ENCODE measurements at places on chromosomes 11 and 22.

- DNase-seq, result no peak
These were observed 67.1 kb downstream of the GGTLC2 start for GRCh38 chr22:22711532-22711913.

DNA sequence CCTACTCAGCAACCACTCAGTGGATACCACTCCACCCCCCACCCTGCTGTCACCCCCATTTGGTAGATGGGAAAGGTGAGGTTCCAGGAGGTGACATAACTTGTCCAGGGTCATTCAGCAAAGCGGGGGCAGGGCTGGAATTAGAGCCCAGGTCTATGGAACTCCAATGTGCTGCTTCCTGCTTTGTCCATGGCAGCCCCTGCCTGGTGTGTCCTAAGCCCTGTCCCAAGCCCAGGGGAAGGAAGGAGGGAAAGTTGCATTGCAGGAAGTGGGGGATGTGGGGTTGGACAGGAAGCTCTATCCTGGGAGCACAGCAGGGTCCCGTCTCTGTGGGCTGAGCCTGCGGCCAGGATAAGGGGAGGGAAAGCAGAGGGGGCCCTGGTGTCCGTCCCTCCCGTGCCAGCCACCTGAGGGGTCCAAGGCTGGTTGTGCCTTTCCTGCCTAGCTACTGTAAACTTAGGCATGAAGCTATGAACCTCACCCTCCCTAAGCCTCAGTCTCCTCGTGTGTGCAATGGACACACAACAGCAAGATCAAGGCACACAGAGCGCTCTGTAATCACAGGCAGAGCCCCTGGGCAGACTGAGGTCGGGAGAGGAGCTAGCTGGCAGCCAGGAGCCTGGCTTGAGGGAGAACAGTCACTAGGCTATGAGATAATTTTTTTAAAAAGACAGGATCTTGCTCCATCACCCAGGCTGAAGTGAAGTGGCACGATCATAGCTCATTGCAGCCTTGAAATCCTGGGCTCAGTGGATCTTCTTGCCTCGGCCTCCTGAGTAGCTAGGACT, 12.9 kb downstream of the GAL3ST1 start:
- DNase-seq, result no peak

DNA sequence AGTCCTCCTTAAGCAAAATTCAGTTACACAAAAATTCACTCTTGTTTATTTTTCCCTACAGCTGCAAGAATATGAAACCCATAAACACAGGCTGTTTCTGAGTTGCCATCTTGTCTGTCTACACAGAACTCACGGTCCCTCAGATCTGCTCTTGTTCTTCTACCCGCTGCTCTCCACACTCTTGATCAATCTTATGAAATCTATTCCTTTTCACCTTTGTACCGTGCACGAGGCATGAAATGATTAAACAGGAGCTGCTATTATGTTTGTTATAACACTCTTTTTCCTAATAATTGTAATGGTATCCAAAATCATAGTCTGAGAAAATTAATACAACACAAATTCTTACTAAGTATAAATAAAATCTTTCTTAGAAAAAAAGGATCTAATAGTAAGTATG, 266.1 kb upstream of the PITPNB start:
- no peak for DNase-seq

DNA sequence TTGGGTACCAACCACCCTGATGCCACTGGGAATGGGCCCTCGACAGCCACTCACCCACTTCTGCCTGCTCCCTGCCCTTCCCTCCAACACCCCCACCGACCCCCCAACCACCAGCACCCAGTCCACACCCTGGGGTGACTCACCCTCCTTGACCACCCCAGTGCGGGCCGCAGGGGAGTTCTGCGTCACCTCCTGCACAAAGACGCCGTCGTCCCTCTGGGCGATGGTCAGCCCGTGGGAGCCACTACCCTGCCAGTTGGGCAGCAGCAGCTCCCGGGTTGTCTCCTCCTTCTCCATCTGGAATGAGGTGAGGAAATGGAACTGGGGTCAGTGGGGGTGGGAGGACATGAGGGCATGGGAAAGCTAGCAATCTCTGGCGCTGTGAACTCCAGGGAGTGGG, 10.8 kb downstream of the AHNAK start:
- no peak for DNase-seq

GRCh38 chr11:28476049-28476448, 367.9 kb downstream of the METTL15 start:
- DNase-seq, result no peak

GRCh38 chr22:39859903-39860588, 33.5 kb downstream of the ENTHD1 start:
- DNase-seq, result no peak

DNA sequence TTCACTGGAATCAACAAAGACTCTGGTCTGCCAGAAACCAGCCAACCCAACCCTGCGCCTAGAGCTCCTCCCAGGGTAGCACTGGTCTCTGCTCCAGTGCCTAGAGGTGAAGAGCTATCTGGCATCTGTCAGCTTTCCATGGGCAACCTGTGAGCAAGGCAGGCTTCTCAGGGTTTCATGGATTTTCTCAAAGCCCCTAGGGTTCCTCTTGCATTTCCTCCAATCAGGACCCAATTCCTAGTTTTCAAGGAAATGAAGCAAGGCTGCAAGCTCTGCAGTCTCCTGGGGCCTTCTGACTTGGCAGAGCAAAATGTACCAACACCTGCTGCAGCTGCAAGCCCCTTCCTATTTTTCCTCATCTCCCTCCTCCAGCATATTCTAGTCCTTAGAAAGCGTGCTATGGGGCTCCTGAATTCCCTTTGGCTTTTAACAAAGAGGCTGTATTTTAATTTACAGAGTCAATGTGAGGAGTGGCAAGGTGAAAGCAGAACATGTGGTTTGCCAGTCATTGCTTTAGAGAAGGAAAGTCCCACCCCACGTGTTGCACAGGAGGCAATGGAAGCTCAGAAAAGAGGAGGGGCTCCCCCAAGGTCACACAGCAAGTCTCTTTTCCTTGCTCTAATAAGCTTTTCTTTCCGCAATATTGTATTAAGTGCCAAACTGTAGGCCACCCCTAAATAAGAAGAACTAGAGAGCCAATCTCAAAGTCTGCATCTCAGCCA, 33.0 kb upstream of the RIC3 start:
- DNase-seq, result peak; percentile 30

DNA sequence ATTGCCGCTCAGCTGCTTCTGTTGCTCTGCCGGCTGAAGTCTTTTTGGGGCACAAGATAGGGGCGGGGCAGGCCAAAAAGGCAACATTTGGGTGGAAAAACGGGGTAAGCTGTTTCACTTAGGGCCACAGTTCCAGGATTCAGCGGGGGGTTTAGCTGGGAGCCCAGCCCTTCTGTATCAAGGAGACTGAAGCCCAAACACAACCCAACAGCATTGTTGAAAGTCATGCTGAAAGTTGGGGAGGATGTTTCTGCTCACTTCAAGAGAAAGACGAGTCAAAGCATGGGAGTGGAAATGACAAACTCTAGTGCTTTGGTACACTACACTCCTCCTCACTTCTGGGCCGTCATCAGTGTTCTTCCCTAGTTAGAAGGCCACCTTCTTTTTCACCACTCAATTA, 56.1 kb upstream of the GNAZ start:
- DNase-seq, result no peak

- DNase-seq, result no peak
These were observed 16.3 kb upstream of the TMEM41B start for GRCh38 chr11:9330387-9331384.

DNA sequence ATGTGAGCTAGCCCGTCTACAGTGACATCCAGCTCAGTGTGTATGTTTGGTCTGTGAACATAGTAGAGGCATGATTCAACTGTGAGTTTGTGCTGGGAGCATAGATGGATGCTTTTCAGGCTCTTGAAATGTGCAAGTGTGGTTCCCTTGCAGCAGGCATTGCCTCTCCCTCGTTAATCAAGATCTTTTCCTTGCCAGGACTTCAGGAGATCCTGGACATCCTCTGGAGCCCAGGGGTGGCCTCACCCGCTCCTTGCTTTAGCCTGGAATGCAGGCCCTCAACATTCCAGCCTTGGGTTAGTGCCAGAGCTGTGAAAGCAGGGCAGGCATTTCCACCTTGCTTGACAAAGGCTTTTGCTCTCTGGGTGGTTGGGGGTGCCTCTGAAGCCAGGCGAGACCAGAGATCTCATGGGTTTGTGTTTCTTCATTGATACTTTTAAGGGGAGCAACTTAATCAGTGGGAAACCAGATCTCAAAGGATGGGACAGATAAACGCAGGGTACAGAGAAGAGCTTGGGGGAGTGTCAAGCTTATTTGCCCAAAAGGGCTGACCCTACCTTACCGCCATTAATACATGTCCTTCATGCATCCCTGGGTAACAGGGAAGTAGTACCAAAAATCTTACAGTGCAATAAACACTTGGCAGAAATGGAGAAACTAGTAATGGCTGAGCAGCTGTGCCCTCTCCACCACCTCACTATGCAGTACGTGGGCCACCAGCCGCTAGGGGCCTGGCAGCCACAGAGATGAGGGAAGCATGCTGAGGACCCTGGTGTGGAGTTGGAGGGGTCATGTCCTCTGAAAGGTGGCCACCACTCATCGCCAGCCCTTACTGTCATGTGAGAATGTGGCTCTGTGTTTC, 72.1 kb downstream of the PTPRJ start:
- no peak for DNase-seq

GRCh38 chr11:4370166-4370565, 2.0 kb upstream of the OR52B4 start:
- DNase-seq, result no peak

GRCh38 chr11:95708681-95709080, 80.9 kb downstream of the FAM76B start:
- DNase-seq, result no peak

DNA sequence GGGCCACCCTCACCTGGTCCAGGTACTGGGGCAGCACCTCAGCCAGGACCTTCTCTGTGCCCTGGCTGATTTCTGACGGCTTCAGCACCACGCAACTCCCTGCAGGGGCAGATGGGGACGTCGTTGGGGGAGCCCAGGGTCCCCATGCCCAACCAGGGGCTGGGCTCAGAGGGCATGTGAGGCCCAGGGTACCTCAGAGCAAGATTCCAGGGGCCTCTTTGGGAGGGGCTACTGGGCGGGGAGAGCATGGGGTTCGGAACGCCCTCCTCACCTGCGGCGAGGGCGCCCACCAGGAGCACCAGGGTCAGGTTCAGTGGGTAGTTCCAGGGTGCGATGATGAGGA, 8.1 kb downstream of the ALDH3B2 start:
- DNase-seq, result no peak

DNA sequence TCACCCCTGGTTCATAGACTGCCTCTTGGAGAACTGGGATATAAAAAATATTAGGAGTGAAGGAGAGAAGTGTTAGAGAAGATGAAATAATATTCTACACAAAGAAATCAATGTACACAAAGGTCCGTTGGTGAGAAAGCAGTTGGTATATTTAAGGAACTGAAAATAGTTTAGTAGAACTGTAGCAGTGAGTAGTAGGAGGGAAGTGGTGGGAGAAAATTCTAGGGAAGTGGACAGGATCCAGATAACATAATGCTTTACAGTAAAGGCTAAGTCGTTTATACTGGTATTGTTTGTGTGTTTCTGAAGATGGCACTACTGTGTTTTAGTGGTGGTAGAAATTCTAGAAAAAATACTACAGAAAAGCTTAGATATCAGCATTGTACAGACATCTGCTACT, 120.8 kb upstream of the CHORDC1 start:
- no peak for DNase-seq

DNA sequence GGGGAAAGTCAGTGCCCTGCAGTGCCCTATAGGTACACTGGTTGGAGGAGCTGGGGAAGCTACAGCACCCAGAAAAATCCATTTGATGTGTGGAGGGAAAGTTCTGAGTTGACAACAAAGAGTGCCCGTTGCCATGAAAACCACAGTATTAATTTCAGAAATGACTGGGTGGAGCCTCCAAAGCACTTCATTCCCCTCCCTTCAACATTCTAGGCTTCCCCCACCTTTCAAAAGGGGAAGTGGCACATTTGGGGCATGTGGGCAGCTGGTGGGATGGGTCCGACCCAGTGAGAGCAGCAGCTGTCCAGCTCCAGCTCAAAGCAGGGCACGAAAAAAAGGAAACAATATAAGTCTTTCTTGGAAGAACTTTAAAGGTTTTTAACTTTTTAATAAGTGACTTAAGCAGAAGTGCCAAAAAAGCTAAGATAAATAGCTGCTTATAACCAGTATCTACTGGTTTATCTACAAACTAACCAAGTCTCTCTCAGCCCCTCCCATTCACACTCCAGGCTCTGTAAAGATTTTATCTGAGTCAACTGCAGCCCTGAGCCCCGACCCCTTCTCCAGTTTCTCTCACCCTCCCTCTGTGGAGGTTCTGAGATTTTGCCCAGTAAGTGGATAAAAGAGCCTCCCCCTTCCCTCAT, 9.0 kb upstream of the AHNAK start:
- peak; percentile 87 for DNase-seq

DNA sequence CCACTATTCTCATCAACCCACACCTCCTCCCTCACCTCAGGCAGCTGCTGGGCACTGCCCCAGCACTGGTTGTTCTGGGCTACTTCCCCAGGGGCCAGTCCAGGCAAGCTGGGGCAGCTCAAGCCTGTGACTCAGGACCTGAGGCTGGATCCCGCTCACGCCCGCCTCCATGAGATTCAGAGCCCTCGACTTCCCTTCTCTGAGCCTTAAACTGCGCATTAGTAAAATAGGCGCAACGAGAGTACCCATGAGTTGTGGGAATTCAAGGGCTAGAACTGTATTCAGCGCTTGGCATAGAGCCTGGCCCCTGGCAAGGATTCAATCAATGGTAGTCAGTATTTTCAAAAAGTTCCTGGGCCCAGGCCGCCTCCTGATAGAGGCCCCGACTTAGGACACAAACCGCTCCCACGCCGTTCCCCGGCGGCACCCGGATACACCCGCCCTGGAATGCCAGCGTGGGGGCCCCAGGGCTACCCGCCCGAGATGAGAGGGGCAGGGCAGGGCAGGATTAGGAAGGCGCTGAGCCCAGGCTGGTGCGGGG, 723 bp upstream of the CD82 start:
- DNase-seq, result no peak

DNA sequence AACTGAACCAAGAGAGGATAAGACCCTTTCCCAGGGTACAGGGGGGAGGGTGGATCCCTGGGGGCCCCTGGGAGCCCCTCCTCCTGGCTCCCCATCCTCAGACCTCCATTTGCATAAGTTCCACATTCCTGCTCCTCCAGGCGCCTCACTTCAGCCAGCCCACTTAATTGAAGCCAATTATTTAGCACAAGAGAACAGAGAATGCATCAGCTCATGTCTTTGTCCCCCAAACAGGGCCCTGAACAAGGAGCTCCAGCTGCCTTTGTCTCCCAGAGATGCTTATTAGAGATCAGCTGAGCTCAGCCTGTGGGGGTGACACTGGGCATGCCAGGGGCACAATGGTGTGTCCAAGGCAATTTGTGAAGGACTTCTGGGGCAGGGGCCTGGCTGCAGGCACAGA, 89.9 kb upstream of the PRDM11 start:
- no peak for DNase-seq

Measured in NAMALWA (cell line).